ENCODE measurements at places on chromosomes 16 and 17.

- DNase-seq = no peak
These were observed 19.6 kb upstream of the ATP2A3 start for GRCh38 chr17:3983606-3984484.

DNA sequence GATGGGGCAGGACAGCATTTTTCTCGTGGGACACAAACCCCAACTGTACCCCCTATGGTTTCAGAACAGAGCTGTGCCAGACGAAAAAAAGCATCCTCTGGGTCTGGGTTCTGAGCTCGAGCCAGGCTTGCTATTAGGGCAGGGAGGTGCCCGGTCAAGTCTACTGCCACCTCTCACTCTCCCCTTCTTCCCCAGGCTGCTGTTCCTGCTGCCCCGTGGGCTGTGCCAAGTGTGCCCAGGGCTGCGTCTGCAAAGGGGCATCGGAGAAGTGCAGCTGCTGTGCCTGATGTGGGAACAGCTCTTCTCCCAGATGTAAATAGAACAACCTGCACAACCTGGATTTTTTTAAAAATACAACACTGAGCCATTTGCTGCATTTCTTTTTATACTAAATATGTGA lies 1.1 kb downstream of the MT1E start:
- no peak for DNase-seq

- DNase-seq = no peak
These were observed 38.9 kb upstream of the GHDC start for GRCh38 chr17:42233156-42233555.

GRCh38 chr17:18362698-18363100 lies 651 bp downstream of the SHMT1 start:
- no peak for DNase-seq

DNA sequence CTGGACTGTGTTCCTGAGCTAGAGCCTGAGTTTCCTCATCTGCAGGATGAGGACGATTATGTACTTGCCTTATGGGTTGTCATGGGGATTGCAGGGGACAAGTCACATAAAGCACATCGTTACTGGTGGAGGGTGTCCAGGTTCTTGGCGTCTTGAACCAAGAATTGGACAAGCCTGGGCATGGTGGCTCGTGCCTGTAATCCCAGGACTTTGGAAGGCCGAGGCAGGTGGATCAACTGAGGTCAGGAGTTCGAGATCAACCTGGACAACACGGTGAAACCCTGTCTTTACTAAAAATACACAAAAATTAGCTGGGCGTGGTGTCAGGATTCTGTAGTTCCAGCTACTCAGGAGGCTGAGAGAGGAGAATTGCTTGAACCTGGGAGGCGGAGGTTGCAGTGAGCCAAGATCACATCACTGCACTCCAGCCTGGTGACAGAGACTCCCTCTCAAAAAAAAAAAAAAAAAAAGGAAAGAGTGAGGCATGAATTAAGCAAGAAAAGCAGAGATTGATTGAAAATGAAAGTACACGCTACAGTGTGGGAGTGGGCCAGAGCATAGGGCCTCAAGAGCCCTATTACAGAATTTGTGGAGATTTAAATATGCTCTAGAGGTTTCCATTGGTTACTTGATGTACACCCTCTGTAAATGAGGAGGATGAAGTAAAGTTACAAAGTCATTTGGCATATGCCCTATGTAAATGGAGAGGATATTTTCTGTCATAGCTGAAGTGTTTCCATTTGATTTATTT lies 30.7 kb downstream of the ADGRG5 start:
- no peak for DNase-seq

DNA sequence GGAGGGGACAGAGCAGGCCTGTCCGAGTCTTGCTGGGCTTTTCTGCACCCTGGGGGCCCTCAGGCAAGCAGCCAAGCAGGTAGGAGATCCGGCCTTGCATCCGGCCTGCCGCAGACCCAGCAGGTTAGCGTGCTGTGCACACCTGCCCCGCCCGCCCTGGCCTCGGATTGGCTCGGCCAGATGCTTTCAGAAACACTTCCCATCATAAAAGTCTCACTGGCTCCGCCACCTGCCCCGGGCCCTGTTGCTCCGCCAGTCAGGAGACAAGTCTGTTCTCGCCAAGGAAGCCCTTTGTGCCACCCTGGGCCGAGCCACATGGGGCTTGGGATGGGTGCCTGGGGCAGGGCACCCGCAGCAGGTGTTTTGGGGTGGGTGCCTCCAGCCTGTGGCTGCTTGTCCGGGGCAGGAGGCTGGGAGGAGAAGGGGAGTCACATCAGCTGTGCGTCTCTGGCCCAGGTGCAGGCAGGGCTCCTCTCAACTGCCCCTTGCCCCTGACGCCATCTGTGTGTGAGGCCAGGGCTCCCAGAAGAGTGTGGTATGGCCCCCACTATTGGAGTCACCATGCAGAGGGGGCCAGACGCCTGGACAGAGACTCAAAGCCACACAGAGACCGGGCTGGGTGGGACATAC lies 228.2 kb upstream of the GSE1 start:
- no peak for DNase-seq

Measured in activated CD8-positive, alpha-beta memory T cell treated with anti-CD3 and anti-CD28 coated beads for 1 hour (primary cell).